ENCODE measurements at places on chromosomes 13 and 19.

- no peak for DNase-seq
Observed at GRCh38 chr19:53880711-53881481, 1.1 kb upstream of the PRKCG start.

- DNase-seq = no peak
Observed at GRCh38 chr19:6693681-6694080, 23.7 kb upstream of the TNFSF14 start.

DNA sequence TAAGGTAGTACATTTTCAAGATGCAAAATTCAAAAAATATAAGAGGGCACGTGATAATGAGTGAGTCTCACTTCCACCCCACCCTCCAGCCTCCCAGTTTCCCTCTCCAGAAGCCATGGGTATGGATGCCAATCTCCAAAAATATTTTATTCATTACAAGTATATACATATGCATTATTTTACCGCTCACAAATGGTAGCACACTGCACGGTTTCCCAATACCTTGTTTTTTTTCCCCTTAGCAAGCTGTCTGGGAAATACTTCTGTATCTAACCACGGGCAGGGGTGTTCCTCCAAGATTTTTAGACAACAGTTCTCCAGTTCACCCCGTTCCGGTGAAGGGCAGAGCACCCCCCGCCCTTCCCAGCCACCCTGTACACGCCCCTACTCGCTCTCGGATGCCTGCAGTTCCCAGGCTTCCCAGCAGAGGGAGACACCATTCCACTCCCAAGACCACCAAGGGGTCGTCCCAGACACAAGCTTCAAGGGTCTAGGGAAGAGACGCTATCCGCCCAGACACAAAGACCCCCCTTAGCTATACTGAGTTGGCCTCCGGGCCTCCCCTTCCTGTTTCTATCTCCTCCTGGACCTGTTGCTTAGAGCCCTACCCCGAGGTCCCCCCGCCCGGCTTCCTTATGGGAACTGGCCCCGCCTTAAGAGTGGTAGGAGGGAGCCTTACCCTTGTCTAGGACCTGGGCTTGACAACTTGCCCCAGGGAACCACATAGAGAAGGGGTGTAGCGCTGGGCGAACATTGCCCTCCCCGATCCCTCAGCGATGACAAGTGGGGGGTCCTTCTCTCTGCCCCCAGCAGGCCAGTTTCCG is 1.1 kb upstream of the FXYD3 start:
- peak; percentile 47 for DNase-seq

GRCh38 chr19:54670576-54671357 is 8.0 kb downstream of the LILRB4 start:
- DNase-seq = no peak

DNA sequence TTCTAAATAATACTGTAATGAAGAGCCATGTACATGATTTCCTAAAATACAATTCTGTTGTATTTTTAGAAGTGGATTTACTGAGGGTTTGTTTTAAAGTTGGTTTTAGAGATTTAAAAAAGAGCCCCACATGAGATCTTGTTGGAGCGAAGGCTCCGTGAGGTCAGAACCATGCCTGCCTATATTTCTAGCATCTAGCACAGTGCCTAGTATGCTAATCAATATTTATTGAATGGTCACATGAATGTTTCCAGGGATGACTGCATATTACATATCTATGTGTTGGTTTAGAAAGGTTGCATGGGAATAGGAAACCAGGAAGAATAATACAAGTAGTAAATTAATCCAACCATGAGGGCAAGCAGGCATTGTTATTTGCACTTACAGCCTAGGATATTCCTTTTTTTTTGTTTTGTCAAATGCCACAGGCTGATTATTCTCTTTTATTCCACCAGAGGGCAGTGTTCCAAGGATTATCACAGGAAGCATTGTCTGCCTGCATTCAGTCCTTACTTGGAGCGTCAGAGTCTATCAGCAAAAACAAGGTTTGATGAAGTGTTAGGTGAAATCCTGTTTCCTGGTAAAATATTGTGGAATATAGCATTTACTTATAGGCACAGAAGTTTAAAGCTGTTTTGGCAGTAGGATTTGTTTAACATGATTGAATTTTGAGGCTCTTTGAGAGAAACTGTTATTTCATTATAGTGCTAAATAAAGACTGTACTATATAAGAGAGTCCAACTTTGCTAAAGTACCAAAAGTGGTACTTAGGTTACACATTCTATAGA is 46.8 kb downstream of the COG3 start:
- no peak for DNase-seq

DNA sequence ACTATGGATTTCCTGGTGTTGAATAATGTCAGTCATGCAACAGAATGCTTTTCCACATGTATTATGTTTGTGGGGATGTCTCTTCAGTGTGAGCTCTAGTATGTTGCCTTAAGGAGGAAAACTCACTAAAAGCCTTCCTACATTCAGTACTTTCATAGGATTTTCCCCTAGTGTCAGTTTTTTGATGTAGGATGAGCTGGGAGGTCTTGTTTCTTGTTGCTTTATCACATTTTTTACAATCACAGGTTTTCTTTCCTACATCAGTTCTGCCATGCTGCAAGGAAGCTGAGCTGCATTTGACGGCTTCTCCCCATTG is 8.5 kb upstream of the USP29 start:
- DNase-seq = no peak

GRCh38 chr13:93227878-93228642 is 1.5 kb downstream of the GPC6 start:
- no peak for DNase-seq

DNA sequence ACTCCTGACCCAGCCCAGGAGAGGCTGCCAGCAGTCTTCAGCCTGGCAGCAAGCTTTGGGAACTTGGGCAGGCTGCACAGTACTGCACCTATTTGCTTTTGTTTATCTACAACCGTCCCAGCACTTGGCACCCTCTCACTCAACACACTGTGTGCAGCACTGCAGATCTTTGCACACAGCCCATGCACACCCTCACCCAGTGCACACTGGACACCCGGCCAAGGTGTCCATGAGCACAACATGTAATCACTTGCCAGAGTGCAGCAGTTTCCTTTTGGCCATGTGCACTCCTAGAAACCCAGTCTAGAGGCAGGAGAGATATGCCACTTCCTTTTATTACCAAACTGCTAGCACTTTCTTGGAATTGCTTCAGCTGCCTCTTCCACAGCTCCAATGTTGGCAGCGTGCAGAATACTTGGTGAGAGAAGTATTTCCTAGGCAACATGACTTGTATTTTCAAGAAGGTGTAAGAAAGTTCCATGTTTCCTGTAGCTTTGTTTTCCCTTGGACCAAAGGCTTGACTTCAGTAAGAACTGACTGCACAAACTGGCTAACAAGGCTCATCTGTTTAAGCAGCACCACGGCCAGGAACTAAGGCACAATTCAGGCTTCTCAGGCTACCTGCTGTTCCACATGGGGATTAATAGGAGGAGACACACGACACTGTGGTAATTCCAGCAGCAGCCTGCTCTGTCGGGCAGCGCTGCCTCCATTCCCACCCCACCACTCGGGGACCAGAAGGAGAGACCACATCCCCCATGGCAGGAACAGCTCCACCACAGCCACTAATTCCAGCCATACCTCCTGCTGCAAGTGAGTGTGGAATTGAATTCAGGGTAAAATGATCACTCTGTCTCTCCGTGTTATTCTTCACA is 15.3 kb downstream of the ATP7B start:
- DNase-seq = no peak

DNA sequence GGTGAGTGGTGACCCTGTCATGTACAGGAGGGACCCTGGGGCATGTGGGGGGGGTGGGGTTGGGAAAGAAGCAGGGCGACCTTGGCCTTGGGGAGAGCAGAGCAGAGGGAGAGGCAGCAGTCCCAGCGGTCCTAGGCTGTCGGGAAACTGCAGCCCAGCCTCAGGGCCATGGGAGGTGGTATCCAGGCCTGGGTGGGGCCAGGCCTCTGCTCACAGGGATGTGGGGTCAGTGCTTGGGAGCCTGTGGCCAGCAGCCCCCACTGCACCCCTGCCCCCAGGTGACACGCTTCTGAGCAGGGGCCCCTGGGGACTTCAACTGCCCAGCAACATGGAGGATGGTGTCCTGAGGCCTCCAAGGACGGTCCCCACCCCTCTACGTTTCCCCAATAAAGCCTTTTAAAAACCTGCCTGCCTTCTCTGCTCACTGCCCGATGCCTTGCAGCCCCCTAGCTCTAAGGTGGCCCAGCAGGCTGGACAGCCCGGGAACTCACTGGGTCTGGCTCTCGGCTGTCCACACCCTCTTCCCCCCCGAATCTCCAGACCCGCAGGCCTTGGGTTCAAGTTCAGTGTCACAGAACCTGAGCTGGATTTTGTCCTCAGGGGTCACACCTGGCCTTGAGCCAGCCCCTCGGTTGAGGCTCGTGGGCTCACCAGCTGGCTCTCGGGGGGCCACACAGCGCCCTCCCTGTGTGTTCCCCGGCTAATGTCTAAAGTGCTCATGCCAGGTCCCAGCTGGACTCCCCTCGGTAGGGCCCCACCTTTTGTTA is 6.9 kb downstream of the PNKP start:
- DNase-seq = no peak

GRCh38 chr13:59409634-59410200 is 754.0 kb downstream of the DIAPH3 start:
- DNase-seq = no peak

DNA sequence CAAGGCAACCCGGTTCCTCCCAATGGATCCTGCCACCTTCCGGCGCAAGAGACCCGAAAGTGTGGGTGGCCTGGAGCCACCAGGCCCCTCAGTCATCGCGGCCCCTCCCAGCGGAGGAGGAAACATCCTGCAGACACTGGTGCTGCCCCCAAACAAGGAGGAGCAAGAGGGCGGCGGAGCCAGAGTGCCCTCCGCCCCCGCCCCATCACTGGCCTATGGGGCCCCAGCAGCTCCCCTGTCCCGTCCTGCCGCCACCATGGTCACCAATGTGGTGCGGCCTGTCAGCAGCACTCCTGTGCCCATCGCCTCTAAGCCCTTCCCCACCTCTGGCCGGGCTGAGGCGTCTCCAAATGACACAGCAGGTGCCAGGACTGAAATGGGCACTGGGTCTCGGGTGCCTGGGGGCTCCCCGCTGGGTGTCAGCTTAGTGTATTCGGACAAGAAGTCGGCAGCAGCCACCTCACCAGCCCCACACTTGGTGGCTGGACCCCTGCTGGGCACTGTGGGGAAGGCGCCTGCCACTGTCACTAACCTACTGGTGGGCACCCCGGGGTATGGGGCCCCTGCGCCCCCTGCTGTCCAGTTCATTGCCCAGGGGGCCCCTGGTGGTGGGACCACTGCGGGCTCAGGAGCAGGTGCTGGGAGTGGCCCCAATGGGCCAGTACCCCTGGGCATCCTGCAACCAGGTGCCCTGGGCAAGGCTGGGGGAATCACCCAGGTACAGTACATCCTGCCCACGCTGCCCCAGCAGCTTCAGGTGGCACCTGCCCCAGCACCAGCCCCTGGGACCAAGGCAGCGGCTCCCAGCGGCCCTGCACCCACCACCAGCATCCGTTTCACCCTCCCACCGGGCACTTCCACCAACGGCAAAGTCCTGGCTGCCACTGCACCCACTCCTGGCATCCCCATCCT is 11.2 kb upstream of the PRR19 start:
- DNase-seq = peak; percentile 33

DNA sequence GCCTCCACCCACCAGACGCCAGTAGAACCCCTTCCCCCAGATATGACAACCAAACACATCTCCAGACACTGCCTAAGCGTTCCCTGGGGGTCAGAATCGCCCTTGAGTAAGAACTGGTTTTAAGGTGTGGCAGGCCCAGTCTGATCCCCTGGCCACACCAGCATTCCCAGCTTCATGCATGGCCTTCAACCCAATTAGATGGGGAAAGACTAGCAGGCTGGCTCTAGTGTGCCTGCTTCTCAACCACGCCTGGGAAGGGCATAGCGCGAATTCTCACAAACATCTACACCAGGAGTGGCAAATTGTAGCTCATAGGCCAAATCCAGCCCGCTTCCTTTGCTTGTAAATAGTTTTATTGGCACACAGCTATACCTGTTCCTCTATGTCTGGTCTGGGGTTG is 13.6 kb downstream of the HAUS8 start:
- no peak for DNase-seq

DNA sequence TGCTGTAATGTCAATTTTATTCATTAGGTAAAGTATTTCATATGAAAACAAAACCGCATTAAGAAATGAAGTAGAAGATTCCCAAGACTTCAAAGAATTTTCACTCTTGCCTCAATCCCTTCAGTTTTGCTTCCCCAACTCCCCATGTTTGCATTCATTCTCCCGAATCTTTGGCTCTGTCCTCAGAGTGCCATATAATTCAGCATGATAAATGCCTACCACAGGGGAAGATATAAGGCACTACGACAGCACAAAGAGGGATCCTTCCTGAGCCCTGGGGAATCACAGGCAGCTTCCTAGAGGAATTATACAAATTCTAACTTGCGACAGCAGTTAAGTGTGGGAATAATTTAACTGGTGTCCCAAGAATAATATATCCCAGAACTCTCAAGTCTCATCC is 68.5 kb downstream of the TSC22D1 start:
- DNase-seq = no peak

GRCh38 chr13:40189898-40190630 is 476.4 kb downstream of the FOXO1 start:
- DNase-seq = no peak

GRCh38 chr13:113531041-113531873 is 40.7 kb upstream of the DCUN1D2 start:
- DNase-seq = no peak
